ENCODE measurements at places on chromosomes 7 and 10.

DNA sequence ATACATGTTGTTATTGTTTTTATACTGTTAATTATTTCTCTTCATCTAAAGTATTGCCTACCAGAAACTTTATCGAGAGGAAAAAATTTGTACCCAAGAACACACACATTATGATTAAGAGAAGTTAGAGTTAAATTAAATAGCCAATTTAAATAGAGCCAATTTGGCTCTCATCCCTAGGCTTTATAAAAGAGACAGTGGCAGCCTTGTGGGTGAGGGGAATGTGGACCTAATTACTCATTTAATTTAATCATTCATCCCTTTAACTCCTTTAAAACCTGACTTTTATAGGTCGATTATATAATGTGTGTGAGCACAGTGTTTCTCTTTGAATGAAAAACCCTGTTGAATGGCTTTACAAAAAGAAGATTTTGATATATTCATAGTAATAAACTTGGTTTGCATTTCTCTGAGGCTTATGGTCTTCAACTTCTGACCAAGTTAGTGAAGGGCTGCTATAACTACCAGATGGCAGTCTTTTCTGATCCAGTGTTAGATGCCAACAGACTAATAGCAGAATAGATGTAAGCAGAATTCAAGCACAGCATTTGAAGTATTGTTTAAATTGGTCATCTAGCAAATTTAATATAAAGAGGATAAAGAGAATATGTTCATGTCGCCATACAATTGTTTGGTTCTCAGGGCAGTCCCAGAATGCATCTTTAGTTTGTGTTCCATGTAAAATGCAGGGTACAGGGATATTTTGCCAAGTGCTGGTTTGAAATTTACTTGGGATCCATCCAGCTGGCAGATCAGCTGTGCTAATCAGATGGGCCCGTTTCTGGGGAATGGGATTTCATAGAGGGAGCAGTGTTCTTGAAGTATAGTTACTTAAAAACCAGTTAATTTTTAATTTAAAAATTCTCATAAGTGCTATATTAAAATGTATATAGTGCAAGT, 25.3 kb downstream of the ADD3 start:
- no peak for DNase-seq

- no peak for DNase-seq
Observed at GRCh38 chr7:155453296-155454182, 4.4 kb upstream of the EN2 start.

GRCh38 chr10:48748573-48748972, 63.9 kb downstream of the WDFY4 start:
- DNase-seq, result no peak

DNA sequence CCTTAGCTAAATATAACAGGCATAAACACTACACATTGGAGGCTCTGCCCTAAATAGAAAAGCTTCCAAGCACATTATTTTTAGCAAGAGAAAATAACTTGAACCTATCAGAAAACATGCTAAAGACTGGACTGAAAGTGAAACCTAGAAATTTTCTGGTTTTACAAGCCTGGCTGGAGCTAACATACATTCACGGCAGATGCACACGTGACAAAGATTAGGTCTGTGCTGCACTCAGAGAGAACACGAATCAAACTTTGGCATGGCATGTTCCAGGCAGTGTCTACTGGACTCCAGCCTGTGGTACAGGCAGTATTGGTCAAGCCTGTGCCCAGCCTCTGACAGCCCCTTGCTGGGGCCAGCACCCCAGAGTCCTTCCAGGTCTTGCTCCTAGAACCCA, 94.1 kb upstream of the PCBD1 start:
- DNase-seq, result no peak

GRCh38 chr10:131676800-131677421, 223.9 kb upstream of the PPP2R2D start:
- no peak for DNase-seq

DNA sequence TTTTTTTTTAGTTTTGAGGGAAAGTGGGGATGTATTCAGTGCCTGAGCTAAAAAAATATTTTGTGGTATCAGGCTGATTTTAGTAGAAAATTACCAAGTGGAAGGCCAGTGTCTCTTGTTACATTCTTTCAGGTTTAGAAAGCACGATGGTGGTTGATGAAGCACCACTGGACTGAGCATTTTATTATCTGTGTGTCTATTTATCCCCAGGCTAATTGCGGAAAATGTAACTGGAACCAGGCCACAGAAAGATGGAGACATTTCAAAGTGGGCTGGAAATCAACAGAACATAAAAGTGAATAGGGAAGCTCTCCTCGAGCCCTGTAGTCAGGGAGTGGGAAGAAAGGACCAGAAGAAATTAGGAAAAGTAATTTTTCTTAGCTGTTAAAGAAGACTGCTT, 261.0 kb downstream of the STK31 start:
- no peak for DNase-seq

DNA sequence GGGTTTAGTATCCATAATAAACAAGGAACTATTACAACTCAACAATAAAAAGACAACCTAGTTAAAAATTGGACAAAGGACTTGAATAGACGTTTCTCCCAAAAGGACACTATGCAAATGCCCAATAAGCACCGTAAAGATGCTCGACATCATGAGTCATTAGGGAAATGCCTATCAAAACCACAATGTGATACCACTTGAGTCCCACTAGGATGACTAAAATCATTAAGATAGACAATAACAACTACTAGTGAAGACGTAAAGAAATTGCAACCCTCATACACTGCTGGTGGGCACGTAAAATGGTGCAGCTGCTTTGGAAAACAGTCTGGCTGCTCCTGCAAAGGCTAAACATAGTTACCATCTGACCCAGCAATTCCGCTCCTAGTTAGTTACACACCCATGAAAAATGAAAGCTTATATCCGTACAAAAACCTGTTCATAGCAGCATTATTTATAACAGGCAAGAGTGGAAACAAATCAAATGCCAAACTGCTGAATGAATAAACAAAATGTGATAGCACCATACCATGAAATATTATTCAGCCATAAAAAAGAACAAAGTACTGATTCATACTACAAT, 17.3 kb downstream of the CCDC3 start:
- DNase-seq, result no peak

DNA sequence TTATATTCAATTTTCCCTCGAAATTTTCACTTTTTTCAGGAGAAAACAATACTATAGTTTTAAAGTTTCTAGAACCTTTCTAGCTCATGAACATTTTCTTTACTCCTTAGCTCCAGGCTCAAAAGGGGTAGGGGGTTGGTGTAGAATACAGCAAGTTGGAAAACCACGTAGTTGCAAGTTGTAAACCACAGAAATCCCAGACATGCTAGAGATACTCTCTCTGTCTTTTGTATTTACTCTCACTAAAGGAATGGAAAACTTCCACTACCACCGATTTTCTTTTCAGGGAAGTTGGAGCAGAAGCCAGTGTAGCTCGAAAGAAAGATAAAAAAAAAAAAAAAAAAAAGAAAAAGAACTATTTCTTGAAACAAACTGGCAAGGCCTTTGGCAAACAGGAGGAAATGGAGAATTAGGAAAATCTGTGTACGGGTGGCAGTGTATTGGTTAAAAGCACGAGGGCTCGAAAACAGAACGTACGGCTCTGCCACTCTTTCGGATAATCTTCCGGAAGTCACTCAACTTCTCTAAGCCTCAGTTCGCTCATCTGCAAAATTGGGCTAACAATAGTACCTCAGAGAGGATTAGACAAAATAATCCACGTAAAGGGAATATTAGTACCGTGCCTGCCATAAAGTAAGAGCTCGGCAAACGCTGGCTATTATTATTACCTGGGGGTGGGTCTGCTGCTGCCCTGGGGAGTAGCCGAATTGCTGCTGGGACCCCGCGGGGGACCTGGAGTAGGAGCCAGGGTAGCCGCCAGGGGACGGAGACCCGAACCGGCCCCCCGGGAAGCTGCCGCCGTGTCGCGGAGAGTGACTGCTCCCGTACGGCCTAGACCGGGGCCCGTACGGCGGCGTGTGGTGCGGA, 628 bp downstream of the MPLKIP start:
- DNase-seq, result no peak

- DNase-seq, result no peak
Observed at GRCh38 chr10:127919418-127920271, 12.7 kb downstream of the PTPRE start.

DNA sequence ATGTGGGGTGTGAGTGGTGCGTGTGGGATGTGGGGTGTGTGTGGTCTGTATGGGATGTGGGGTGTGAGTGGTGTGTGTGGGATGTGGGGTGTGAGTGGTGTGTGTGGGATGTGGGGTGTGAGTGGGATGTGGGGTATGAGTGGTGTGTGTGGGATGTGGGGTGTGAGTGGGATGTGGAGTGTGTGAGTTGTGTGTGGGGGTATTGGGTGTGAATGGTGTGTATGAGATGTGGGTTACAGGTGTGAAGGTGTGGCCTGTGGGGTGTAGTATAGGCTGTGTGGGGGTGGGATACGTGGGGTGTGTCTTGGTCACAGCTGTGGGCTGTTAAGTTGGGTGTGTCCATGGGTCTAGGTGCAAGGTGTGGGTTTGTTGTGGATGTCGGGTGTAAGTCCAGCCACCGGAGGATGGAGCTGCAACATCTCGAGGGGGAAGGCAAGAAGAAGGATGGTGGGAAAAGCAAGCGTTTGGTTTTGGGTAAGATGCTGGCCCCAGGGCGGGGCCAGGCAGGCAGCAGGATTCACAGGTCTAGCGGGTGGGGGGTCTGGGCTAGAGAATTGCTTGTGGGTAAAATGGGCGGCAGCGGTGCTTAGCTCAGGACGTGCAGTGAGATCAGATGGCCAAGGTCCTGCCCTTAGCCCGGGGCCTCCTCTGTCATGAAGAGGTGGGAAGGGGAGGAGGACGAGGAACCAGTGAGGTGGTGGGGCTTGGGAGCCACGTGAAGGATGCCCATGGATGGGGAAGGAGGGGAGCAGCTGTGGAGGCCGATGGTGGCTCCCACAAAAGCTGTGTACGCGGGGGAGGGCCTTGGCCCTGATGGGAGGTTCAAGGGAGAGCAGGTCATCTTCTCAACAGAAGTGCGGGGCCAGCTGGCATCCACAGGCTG, 60.1 kb downstream of the CFAP46 start:
- no peak for DNase-seq

DNA sequence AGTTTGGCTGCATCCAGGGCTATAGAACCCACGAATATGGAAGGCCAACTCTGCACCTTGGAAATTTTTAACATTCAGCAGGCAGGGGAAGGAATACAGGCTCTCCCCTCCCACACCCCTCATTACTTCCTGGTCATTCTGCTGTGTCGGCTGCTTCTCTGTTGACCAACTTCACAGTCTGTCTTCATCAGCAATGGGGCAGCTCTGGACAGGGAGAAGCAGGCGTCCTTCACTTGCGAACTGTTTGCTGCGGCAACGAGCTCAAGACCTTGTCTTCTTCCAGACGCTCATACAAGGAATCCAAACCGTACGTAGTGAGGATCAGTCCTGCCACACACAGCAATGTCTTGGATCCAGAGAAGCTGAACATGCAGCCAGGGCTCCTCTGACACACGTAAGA, 192.2 kb downstream of the DIP2C start:
- no peak for DNase-seq
